ENCODE measurements at places on chromosomes 16 and 17. TPM values are rescaled to one million over a fixed set of nuclear protein-coding genes. Genes with fewer than 3 reads are reported as not detected.

The MVD gene
- 72.8 TPM for total RNA-seq

The FBXW10B gene
- not detected for total RNA-seq

The CFAP119 gene
- 2.0 TPM for total RNA-seq

The NLRC5 gene
- 578 TPM for total RNA-seq

The LITAF gene
- total RNA-seq = 155 TPM

The CSH1 gene
- 9.9 TPM for total RNA-seq

The KRTAP3-2 gene
- total RNA-seq = not detected

The ABCC3 gene
- 58.0 TPM for total RNA-seq

The PITPNM3 gene
- total RNA-seq = 0.31 TPM

The TEX19 gene
- not detected for total RNA-seq

The ATXN7L3 gene
- 97.1 TPM for total RNA-seq

The STH gene
- total RNA-seq = not detected

The CSH2 gene
- 4.0 TPM for total RNA-seq

The RNU2-1 gene
- 5,780 TPM for total RNA-seq

The SLC22A31 gene
- 0.52 TPM for total RNA-seq

The TSPOAP1 gene
- total RNA-seq = 32.8 TPM

The EPX gene
- not detected for total RNA-seq

The KRTAP16-1 gene
- 0.17 TPM for total RNA-seq

The RAC3 gene
- total RNA-seq = 2.6 TPM
